Activated T-helper 2 cell treated with anti-CD3 and anti-CD28 coated beads, Interferon-gamma antibody, Interleukin-2, Interleukin-4, amounts not matched to agents 10 μg/mL and 5 μg/mL and 100 μg/mL, durations not matched to agents 14 hours and 24 hours and 36 hours (primary cell): ENCODE measurements at places on chromosomes 5 and 9.
A peak's percentile ranks its signal among the peaks of the same experiment; 100 is the strongest.

GRCh38 chr5:60382716-60383115 is 317.2 kb downstream of the DEPDC1B start:
- H3K27ac ChIP-seq: no peak overlapping the region
- H3K4me3 ChIP-seq: no peak overlapping the region
- DNase-seq: no peak
- H3K4me1 ChIP-seq: no peaks in the 10 kb centered on the region
- H3K27me3 ChIP-seq: no peaks in the 10 kb centered on the region

DNA sequence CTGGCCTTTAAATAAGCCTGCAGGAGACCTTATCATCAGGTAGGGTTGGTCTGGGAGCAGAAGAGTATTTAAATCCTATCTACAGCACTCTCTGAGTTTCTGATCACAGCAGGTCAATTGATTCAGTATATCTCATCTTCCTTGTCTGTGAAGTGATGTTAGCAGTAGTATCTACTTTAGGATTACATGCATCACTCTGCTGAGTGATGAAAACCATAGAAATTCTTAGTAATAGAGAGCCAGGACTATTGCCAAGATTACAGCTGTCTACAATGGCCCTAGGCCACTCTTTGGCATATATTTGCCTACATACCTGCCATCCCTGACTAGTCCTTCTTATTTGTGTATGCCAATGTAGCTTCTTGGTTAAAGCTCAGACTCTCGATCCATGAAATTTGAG is 183.8 kb downstream of the ASTN2 start:
- no peaks in the 10 kb centered on the region for H3K36me3 ChIP-seq
- no peak overlapping the region for H3K27ac ChIP-seq
- no peak for DNase-seq
- no peak overlapping the region for H3K4me3 ChIP-seq

- H3K36me3 ChIP-seq: no peaks in the 10 kb centered on the region
- H3K27ac ChIP-seq: no peak overlapping the region
- DNase-seq: no peak
- no peaks in the 10 kb centered on the region for H3K27me3 ChIP-seq
- no peak overlapping the region for H3K4me3 ChIP-seq
- H3K4me1 ChIP-seq: no peaks in the 10 kb centered on the region
Observed at GRCh38 chr5:137101544-137101943, 397.6 kb downstream of the SPOCK1 start.

- DNase-seq: no peak
- peaks cover 22% of the 10 kb centered on the region for H3K4me1 ChIP-seq
- peaks cover 23% of the 10 kb centered on the region for H3K36me3 ChIP-seq
- H3K27me3 ChIP-seq: no peaks in the 10 kb centered on the region
- no peak overlapping the region for H3K27ac ChIP-seq
Observed at GRCh38 chr9:6876195-6876894, 118.6 kb downstream of the KDM4C start.

DNA sequence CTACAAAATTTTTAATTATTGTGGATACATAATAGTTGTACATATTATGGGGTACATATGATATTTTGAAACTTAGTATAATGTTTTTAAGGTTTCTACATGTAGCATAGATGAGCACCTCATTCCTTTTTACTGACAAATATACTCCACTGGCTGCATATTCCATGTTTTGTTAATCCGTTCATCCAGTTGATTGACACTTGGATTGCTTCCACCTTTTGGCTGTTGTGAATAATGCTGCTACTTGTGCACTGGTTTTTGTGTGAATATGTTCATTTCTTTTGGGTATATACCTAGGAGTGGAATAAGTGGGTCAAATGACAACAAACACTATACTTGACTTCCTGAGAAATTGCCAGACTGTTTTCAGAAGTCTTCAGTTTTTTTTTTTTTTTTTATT is 2.8 kb upstream of the ENTREP1 start:
- DNase-seq: no peak
- no peaks in the 10 kb centered on the region for H3K36me3 ChIP-seq
- H3K27me3 ChIP-seq: peaks cover 40% of the 10 kb centered on the region
- H3K27ac ChIP-seq: no peak overlapping the region
- H3K4me3 ChIP-seq: no peak overlapping the region

GRCh38 chr5:172048539-172049101 is 42.2 kb upstream of the FBXW11 start:
- H3K4me3 ChIP-seq: no peak overlapping the region
- H3K4me1 ChIP-seq: no peaks in the 10 kb centered on the region
- peaks cover 70% of the 10 kb centered on the region for H3K36me3 ChIP-seq
- peak overlapping the region; percentile 40 for H3K27ac ChIP-seq

DNA sequence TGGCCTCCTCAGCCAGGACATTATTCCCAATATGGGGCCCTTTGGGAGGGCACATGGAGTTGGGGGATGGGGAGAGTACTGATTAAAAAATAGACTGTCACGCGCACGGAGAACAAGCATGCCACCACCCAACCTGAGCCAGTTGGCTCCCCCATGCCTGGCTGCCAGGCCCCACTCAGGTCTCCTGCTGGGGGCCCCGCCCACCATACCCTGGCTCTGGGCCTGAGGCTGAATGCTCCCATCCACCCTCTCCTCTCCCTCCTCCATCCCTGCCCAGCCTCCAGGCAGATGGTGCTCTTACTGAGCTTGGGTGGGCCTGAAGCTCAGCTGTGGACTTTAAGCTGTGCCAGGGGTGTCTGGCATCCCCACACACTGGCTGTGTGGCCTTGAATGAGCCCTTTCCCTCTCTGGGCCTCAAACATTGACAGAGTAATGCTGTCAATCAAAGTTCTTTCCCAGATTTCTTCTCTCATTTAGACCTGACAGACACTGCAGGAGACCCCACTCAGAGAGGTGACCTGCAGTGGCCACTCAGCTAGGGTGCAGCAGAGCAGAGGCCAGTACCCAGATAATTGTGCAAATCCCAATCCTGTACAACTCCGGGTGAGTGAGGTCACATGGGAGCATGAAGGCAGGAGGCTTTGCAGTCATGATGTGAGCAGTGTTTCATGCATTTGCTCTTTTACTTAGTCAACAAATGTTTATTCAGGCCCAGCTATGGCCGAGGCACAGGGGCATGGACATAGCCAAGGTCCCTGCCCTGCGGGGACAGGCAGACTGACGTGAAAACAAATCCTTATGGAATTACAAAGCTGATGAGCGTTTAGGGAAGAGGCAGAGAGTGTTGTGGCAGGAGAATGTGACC is 9.8 kb upstream of the SYNPO start:
- no peaks in the 10 kb centered on the region for H3K4me1 ChIP-seq
- peaks cover 11% of the 10 kb centered on the region for H3K27me3 ChIP-seq
- H3K36me3 ChIP-seq: no peaks in the 10 kb centered on the region
- no peak overlapping the region for H3K27ac ChIP-seq
- DNase-seq: no peak

GRCh38 chr9:125484350-125485282 is 222.4 kb downstream of the MAPKAP1 start:
- no peak overlapping the region for H3K4me3 ChIP-seq
- peaks cover 11% of the 10 kb centered on the region for H3K36me3 ChIP-seq
- no peaks in the 10 kb centered on the region for H3K27me3 ChIP-seq
- no peak for DNase-seq
- no peaks in the 10 kb centered on the region for H3K4me1 ChIP-seq

DNA sequence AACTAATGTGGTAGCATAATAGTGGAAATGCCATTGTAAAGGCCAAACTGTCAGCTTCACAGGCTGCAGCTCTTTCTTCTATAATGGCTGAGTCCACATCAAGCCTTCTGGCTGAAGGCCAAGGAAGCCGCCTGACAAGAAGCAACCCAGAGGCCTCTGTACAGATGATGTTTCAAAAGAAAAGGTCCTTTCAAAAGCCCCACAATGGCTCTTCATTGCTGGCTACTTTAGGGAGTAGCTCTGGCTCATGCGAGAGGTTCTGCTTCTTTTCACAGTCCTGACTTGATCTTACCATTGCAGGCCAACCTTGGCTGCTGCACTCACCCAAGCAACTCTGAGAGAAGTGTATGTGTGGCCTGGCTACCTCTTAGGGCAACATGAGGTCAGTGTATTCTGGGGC is 54.5 kb upstream of the EQTN start:
- DNase-seq: no peak
- H3K4me3 ChIP-seq: no peak overlapping the region
- H3K27me3 ChIP-seq: no peaks in the 10 kb centered on the region
- H3K36me3 ChIP-seq: no peaks in the 10 kb centered on the region
- H3K27ac ChIP-seq: no peak overlapping the region

- no peak for DNase-seq
- no peaks in the 10 kb centered on the region for H3K4me1 ChIP-seq
- no peak overlapping the region for H3K27ac ChIP-seq
- H3K4me3 ChIP-seq: no peak overlapping the region
- no peaks in the 10 kb centered on the region for H3K27me3 ChIP-seq
Observed at GRCh38 chr5:56406221-56406620, 173.1 kb upstream of the ANKRD55 start.

DNA sequence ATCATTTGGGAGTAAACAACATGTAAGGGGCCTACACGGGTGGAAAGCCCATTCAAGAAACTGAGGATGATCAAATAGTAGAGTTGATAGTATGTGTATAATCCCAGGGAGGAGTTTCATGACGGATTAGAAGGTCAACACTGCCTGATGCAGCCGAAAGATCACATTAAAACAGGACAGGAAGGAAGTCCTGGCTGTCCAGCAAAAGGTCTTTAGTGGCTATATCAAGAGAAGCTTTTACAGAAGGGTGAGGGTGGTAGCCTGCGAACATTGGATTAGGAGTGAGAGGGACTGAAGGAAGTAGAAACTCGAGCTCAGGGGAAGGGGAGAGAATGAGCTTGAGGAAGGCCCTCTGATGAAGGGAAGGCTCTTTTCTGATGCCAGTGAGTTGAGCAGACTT is 36.0 kb downstream of the DOCK8 start:
- no peak overlapping the region for H3K4me3 ChIP-seq
- peaks cover 30% of the 10 kb centered on the region for H3K4me1 ChIP-seq
- no peak for DNase-seq
- peaks cover 10% of the 10 kb centered on the region for H3K36me3 ChIP-seq
- peaks cover 3% of the 10 kb centered on the region for H3K27me3 ChIP-seq
